ENCODE measurements at places on chromosomes 3 and 15.

DNA sequence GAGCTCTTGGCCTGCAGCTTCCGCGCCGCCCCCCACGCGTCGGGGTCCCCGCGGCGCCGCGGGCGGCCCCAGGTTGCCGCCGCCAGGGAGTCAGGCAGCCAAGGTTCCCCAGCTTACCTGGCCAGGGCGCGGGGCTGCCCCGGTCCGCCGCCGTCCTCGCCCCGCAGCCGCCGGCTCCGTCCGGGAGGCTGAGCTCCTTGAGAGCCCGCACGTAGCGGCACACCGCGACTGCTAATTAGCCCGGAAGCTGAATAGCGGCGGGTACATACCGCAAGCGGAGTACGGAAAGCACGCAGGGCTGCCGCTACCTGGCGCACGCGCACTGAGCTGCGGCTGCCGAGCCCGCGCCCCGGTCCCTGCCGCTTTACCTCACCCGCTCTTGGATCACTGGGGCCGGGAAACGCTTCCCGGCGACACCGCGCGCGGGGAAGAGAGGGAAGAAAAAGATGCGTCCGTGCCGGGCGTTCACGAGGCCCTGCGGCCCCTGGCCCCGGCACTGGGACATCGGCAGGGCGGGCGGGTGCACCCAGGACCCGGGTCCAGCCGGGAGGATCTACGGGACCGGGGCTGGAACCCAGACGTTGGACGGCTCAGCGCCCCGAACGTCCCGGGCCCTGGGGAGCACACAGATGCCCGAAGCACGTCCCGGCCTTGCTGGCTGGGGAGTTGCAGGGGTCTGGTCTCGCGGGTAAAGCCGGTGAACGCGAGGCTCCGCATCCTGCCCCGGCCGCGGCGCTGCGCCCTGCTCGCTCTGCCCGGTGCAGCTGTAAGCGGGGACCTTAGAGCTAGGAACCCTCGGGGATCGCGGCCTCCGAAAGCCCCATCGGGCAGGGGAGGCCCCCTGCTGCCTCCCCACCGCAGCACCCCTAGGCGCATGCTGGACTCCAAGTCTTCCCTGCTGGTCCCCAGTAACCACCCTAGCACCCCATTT, at the start of gene GOLGA8B:
TSS of gene GOLGA8B (minus strand) at position 253 of the 931 bp plus-strand sequence. CDS start 47,739 bp downstream, outside the sequence.
- peak; percentile 71 for DNase-seq

DNA sequence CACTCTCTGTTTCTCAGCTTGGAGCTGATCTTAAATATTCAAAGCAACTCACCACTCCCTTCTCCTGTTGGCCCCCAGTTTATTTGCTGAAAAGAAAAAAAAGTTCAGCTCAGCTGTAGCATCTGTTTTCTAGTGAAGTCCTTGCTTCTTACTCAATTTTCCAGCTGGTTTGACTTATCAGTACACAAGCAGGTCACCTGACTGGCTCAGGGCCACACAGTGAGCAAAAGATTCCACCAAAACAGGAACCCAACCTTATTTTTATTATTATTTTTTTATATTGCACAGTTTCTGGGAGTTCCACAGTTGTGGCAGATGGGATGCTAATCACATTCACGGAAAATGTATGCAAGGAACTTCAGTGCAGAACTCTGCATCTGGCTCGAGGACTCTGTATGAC, 390.7 kb upstream of the RGMA start:
- DNase-seq: no peak

GRCh38 chr3:153311541-153311940, 149.5 kb downstream of the RAP2B start:
- DNase-seq: no peak

- DNase-seq: no peak
Observed at GRCh38 chr3:171672124-171672523, 138.2 kb downstream of the PLD1 start.

DNA sequence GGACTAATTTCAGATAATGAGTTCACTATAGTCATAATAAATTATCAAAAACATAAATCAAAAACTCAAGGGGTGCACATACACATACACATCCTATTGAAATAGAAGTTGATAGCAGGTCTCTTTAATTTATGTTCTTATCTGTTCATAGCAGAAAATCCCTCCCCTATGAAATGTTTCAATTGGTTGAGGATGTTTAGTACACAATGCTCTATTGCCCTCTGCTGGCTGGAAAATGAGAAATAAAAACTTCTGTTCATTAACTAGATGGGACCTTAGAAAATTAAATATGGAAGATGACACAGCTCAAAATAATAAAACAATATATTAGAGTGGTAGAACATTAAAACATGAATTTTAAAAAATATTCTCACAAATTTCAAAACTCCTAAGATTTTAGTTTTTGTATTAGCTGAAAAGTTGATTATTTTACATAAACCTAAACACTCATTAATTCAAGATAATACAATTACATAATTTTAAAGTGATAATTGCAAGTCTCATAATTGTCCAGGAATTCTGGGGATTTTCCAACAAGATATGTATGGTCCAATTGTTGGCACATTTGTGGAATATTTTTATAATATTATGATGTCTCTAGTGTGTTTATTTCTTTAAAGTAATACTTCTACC, 735.0 kb downstream of the ROBO1 start:
- DNase-seq: no peak
